ENCODE measurements at places on chromosomes 3 and 15.

- DNase-seq = no peak
These were observed 301.9 kb downstream of the RAP2B start for GRCh38 chr3:153463895-153464294.

DNA sequence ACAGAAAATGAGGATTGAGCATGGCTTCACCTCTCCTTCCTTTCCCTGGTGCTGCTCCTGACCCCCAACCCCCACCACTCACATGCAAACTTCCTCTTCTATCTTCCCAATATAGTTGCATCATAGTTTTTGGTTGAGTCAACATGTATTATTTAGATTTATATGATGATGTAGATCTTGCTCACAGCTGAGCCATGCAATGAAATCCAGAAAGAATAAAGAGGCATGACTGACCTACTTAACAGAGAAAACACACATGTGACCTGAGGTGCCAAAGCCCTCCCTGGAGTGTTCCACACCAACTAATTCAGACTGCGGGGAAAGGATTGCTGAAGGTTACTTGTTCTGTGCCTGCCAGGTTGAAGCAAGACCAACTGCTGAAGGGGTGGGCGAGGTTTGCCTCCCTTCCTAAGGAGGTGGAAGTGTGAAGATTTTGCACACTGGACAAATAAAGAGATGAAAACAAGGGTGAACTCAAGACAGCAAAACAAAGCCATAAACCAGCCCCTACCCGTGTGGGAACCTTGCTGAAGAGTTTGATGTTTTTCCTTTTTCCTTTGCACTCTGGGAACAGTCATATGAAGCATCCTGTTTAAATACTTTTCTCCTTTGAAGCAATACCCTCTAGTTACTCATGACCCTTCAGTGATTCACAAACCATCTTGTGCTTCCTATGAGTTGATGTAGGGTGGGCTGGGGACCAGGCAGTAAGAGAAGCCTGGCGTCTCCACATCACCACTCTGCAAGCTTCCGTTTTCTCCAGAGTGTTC lies 155.2 kb upstream of the UBE2E1 start:
- DNase-seq = no peak

- no peak for DNase-seq
These were observed 93.6 kb downstream of the RPLP1 start for GRCh38 chr15:69546182-69546581.

DNA sequence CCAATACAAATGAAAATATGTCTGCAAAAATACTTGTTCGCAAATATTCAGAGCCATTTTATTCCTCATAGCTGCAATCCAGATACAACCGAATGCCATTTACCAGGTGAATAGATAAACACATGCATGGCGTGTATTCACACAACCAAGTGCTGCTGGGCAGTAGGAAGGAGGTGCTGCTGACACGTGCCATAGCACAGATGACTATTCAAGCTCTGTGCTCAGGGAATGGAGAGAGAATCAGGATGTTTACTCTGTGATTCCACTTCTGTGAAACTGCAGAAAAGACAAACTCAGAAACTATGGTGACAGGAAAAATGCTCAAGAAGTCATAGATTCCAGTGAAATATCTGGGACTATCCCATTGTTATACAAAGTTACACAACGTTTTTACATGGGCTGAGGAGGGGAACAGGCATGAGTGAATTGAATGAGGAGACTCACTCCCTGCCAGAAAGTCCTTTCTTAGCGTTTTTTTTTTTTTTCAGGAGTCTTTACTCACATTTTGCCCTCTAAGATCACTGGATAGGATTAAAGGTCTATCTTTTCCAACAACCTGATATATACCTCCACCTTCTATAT lies 152.9 kb upstream of the NDN start:
- DNase-seq = no peak

DNA sequence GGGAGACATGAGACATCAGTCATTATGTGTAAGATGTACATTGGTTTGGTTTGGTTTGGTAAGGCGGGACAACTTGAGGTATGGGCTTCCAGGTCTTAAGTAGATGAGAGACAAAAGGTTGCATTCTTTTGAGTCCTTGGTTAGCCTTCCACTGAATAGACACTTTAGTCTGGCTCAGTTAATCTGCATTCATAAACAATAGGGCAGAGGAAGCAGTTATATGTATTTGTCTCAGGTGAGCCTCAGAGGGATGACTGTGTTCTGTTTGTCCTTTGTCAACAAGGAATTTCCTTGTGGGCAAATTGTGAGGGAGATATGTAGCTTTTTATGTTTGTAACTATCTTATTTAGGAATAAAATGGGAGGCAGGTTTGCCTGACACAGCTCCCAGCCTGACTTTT lies 50.4 kb downstream of the TCF12 start:
- no peak for DNase-seq

DNA sequence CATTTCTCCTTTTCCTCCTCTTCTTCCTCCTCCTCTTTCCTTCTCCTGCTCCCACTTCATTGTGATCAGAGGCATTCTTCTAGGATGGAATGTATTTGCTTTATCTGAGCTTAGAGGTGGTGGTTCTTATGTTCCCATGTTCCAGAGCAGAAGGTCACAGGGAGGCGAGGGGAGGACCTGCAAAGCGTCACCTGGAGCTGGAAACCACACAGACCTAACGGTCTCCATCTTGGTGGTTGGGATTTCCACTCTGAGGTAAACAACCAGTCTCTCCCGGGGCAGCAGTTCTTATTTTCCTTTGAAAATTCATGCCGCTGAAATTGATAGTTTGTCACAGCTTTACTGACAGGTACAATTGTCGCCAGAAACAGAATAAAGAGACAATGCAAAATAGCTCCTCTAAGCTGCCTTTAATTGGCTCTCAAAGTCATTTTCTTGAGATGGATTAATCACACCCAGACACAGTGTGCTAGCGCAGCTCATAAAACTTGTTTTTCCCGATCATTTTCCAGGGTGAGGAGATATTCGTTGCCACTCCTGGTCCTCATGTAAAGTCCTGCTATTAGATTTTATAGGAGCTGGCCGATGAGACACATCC lies 16.9 kb upstream of the AGBL1 start:
- no peak for DNase-seq

GRCh38 chr3:157542711-157543500 lies 39.7 kb upstream of the VEPH1 start:
- DNase-seq = no peak

DNA sequence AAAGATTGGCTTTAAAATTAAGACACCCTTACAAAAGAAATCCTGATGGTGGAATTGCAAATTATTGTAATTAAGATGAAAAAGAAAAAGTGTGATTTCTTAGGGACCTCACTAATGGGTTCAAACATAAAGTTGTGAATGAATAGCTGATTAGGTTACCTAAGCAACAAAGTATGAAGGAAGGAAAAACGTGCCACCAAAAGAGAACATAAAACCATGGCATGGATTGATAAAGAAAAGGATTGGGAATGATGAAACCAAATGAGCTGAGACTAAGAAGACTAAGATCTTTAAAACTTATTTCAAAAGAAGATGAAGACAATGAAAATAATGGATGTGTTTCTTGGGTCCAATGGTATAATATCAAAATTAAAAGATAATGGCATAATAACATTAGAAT lies 32.2 kb upstream of the GUCA1C start:
- DNase-seq = no peak

DNA sequence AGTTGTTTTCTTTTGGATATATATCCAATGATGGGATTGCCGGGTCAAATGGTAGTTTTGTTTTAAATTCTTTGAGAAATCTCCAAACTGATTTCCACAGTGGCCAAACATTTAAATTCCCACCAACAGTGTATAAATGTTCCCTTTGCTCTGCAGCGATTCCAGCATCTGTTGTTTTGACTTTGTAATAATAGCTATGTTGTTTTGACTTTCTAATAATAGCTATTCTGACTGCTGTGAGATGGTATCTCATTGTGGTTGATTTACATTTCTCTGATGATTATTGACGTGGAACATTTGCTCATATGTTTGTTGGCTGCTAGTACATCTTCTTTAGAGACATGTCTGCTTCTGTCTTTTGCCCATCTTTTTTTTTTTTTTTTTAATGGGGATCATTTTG lies 332.2 kb upstream of the GBE1 start:
- no peak for DNase-seq

- DNase-seq = no peak
These were observed 21.0 kb upstream of the ALDH1A2 start for GRCh38 chr15:58086491-58086890.

DNA sequence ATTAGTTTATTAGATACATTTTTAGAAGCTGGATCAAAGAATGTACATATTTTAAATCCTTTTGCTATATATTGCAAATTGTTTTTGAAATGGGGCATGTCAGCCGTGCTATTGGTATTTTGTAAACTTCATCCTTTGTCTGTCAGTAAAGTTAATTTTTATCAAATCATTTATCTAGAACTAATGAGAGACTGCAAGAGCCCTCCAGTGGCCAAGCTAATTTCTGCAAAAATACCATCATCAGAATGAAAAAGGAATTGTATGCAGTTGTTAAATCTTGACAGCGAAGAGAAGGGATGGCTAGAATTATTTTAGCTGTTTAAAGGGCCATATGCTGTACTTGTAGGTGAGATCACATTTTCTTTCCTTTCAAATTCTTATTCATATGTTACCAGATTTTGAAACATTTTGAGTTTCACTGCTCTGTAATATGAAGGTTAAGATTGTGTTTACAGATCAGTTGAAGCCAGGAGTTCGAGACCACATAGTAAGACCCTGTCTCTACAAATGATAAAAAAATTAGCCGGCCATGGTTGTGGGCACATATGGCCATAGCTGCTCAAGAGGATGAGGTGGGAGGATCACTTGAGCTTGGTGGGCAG lies 8.1 kb upstream of the CLDN11 start:
- no peak for DNase-seq

Measured in esophagus squamous epithelium (tissue), 5 donors.